ENCODE measurements at places on chromosomes 12 and 14. TPM values are rescaled to one million over a fixed set of nuclear protein-coding genes. Genes with fewer than 3 reads are reported as not detected.

GRCh38 chr12:18799561-18799960, 61.6 kb downstream of the CAPZA3 start:
- no peak for DNase-seq

GRCh38 chr14:33297565-33297964, 358.9 kb downstream of the NPAS3 start:
- DNase-seq = no peak

- DNase-seq = no peak
Measured at GRCh38 chr14:71891970-71892369, 40.3 kb upstream of the RGS6 start.

- no peak for DNase-seq
Measured at GRCh38 chr12:123095078-123095881, 55.6 kb downstream of the PITPNM2 start.

DNA sequence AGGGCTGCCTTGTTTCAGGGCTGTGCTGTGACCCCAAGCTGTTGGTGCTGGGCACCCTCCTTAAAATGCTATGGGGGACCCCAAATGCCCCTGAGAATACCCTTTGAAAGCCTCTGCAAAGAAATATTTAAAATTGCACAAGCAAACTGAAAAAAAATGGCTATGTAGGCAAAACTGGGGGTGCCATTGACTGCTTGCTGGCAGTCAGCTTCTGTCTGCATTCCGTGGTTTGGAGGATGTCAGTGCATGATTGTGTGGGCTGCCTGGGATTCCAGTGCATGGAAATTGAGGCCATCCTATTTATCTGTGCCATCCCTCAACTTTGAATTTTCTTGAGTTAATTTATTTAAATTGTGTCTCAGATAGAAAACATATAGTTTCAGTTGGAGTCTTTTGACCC, 113.7 kb upstream of the RTL1 start:
- DNase-seq = no peak

DNA sequence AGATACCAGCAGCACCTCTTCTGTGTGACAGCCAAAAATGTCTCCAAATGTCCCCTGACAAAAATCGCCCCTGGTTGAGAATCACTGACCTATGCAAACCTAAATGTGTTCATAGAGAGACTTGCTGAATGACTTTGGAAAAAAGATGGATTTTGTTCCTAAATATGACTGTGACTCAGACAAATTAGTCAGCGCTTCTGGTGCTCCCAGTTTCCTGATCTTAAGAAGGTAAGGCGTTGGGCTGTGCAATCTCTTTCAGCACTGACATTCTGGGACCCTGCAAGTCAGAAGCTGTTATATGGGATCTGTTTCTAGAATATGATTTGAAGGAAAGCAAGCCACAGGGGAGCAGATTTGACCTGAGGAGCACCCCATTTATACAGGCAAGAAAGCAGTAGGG, 90.6 kb upstream of the PWP1 start:
- no peak for DNase-seq

DNA sequence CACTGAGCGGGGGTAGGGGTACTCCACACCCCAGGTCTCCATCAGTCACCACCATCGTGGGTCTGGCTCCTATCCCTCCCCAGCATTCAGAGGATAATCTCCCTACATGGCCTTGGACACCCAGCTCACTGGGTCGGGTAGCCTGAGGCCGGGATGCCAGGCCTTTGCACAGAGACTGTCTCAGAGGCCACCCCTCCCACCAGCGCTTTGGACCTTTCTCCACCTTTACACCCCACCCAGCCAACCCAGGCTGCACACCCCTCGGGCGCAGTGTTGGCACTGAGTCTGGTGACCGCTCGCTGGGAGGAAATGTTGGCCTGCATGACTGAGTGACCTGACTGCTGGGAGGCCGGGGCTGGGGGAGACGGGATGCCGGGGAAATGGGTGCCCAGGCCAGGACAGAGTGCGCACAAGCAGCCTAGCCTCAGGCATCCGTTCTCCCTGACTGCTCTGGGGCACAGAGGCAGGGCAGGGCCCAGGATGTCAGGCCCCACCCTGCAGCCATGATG, 10.6 kb upstream of the LBHD2 start:
- DNase-seq = peak; percentile 86

DNA sequence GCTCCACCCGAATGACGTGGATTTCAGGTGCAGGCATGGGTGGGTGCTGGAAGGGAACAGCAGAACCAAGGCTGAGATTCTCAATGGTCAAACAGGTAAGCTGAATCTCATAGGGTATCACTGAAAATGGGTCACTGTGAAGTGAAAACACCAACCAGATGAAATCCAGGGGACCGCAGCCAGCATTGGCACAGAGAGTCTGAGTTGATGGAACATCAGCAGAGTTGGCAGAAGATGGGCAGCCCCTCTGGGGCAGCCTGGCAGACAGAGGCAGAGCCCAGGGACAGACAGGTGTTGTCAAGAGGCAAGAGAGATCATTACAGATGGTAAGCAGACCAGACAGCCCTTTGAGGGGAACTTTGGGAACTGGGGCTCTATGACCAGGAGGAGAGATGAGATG, 48.0 kb downstream of the ACTN1 start:
- DNase-seq = no peak

DNA sequence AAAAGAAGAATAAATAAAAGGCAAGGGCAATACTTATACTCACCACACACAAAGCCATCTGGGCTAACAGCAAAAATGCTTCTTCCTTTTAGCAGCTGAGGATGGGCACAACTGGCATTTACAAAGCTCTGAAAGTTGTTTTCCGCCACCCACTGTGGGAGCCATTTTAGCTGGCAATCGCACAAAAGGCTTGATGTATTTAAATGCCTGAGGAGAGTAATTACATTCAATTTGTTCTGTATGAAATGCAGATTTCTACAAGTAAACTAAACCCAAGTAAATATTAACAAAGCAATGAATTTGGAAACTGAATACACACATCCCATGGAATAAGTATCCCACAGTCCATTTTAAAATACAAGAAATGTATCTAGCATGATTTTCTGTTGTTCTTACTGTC, 37.5 kb downstream of the LRIG3 start:
- no peak for DNase-seq

DNA sequence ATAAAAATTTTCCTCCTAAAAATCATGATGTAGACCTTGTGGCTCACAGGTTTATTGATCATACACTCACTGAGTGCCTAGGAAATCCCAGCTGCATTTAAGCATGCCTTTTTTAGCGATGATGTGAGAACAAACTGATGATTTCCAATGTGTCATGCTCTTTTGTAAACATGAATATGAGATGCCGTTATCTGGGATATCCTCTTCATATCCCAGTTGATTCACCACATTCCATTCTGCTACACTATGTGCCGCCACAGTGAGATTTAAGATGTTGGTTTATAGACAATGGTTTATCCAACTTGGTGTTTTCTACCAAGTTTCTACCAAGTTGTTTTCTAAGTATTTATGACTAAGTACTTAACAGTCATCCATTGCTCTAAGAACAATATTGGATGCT, 5.2 kb downstream of the OR4E1 start:
- DNase-seq = no peak

The DPF3 gene
- total RNA-seq = 1.1 TPM

The SLC2A14 gene
- total RNA-seq = 0.60 TPM

Data from chondrocyte (in vitro differentiated cells).